ENCODE measurements at places on chromosomes 1 and 21. TPM values are rescaled to one million over a fixed set of nuclear protein-coding genes. Genes with fewer than 3 reads are reported as not detected.
A peak's percentile ranks its signal among the peaks of the same experiment; 100 is the strongest.

DNA sequence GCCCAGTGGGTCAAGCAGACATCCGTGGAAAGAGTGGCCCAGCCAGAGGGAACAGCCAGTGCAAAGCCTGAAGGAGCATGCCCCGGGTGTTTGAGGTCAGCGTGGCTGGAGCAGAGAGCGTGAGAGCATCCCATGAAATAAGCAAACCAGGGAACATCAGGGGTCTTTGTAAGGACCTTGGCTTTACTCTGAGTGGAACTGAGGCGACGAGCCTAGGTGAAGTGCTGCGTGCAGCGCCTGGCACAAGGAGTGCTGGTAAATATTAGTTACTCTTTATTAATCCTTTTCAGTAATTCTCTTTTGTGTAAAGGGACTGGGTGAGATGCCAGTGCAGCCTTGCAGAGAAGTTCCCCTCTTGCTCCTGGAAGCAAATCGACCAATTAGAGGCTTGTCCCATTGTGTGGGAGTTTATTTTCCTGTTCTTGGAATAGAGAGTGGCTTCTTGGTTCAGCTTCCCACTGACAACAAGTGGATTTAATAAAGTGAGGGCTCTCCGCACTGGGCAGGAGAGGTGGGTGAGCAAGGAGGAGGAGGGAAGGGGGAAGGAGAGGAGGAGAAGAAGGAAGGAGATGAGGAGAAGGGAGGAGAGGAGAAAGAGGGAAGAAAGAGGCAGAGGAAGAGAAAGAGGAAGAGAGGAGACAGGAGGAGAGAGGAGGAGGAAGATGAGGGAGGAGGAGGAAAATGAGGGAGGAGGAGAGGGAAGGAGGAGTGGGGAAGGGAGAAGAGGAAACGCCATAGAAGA lies 37.6 kb upstream of the DISP3 start:
- H3K36me3 ChIP-seq = no peaks in the 10 kb centered on the region
- no peak overlapping the region for H3K4me3 ChIP-seq
- peaks cover 8% of the 10 kb centered on the region for H3K27me3 ChIP-seq
- no peaks in the 10 kb centered on the region for H3K4me1 ChIP-seq

DNA sequence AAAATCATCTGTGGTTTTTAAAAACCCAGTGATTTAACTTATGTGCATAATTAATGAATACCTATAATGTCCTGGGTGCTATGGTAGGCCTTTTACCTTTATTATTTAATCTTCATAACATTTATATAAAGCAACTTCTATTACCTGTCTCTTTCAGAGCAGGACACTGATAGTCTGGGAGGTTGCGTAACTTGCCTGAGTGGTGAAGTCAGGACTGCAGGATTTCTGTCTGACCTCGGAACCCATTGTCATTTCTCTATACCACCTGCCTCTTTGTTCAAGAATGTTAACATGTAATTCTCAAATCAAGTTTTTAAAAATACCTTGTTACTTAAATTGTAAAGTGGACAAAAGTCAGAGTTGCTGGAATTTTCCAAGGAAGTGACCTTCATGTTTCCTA lies 41.0 kb upstream of the BACH1 start:
- no peak overlapping the region for H3K4me3 ChIP-seq
- H3K27ac ChIP-seq = no peak overlapping the region
- peaks cover 2% of the 10 kb centered on the region for H3K4me1 ChIP-seq
- H3K27me3 ChIP-seq = peaks cover 39% of the 10 kb centered on the region

DNA sequence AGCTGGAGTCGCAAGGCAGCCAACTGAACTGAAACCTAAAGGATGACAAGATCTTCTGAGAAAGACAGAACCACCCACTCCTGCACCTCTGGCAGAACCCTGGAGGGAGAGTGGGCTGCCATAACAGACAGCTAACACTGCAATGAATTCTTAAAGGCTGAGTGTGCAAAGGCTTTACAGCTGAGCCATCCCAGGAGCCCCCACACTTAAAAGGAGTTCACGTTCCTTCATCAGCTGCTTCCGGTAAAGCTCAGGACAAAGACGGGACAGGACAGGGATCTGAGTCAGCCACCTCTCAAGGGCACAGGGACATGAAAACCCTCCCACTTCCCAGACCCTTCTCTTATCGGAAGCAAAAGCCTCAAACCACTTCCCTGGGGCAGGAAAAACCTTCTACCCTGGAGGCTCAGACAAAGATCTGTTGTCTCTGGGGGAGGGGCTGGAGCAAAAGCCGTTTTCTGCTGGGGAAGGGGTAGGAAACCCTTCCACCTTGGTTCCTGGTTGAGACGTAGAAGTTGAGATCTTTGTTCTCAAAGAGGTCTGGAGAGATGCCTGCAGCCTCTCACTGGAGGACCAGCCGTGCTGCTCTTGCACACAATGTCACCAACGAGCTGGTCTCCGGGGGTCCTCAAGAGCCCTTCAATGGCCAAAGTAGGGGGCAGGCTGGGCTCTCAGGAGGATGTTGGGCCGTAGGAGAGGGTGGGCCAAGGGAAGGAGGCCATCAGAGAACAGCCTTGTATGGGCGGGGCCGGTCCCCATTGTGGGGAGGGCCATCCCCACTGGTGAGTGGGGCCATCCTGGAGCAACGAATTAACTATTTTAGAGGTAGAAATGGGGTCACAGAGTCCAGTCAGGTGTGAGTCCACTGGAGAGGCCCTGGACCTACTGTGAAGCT lies 452.4 kb downstream of the PTPRU start:
- peaks cover 22% of the 10 kb centered on the region for H3K4me1 ChIP-seq
- no peaks in the 10 kb centered on the region for H3K36me3 ChIP-seq
- H3K4me3 ChIP-seq = no peak overlapping the region
- DNase-seq = no peak

DNA sequence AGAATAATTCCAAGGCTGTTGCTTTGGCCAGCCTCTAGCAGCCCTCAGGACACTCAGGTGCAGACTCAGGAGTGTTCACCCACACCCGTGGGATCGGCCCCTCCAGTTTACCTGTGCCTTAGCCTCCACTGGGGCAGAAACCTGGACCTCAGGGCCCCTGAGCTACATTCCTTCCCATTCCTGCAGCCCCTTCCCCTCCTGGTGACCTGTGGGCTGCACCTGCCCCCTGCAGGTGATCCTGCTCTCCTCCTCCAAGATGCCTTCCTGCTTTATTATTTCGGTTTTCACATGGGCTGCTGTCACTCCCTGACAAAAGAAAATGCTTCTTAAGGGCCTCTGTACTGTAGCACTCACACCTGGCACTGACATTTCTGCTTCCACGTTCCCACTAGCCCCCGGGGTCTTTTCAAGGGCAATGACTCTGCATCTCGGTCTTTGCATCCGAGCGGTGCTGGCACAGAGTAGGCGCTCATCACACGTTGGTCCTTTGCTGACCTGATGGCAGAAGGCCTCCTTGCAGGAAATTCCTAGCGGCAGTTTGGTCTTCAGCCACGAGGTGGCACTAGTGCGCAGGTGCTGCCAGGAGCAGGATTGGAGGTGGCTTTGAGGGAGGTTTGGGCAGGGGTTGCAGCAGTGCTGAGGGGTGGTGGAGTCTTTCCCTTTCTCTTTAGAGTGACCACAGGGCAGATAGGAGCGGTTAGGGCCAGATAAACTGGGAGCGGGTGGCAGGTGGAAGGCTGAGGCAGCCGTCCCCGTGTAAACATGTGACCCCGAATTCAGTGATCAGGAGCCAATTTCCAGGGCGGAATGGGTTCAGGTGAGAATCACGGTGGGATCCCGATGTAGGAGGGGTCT lies 25.3 kb upstream of the ETV3 start:
- no peaks in the 10 kb centered on the region for H3K4me1 ChIP-seq
- peak overlapping the region; percentile 37 for H3K4me3 ChIP-seq
- DNase-seq = peak; percentile 61
- H3K36me3 ChIP-seq = no peaks in the 10 kb centered on the region

ADGRL4 gene
- total RNA-seq = not detected

OR2M3 gene
- not detected for total RNA-seq

KCNK1 gene
- 5.4 TPM for total RNA-seq
